ENCODE measurements at places on chromosomes 6 and 20.

DNA sequence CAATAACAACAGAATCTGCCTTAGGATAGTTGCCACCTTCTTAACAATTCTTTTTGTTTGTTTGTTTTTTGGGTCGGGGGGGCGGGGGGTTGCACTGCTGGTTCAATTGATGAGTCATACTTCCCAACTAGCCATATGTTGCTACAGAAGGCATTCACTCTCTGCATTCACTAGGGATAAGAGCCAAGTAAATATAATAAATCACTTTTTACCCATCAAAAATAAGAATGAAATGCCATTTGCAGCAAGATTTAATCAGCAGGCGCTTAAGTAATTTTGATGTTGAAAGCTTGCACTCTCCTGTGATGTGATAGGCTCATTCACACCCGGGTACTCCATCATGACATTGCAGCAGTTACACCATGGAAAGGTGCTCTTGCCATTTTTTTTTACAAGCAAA, 209.8 kb downstream of the HIVEP2 start:
- no peak for DNase-seq
- H3K4me3 ChIP-seq, result no peak overlapping the region
- H3K27me3 ChIP-seq, result no peaks in the 10 kb centered on the region
- H3K4me1 ChIP-seq, result no peaks in the 10 kb centered on the region
- H3K36me3 ChIP-seq, result no peaks in the 10 kb centered on the region

- no peaks in the 10 kb centered on the region for H3K27me3 ChIP-seq
- H3K27ac ChIP-seq, result no peak overlapping the region
- peaks cover 8% of the 10 kb centered on the region for H3K4me1 ChIP-seq
These were observed 21.9 kb downstream of the SLC13A3 start for GRCh38 chr20:46629341-46629740.

DNA sequence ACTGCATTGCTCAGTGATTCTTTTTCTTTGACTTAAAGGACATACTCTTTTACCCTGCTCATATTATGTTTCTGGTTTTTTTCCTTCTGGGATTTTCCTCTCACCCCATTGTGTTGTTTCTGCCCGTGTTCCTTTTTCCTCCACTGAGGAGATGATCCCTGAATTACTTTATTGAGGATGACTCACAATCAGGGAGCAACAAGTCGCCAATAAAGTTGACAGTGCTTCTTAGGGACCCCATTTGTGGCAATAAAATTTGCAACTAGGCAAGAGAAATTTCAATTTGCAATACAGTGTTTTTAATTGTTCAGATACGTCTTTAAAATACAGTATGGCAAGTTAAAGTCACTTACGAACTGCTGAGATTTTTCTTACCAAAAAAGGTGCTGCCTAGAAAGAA, 217.9 kb downstream of the SOX4 start:
- no peak overlapping the region for H3K27ac ChIP-seq
- no peak for DNase-seq
- peaks cover 27% of the 10 kb centered on the region for H3K27me3 ChIP-seq
- no peak overlapping the region for H3K4me3 ChIP-seq

GRCh38 chr6:27890445-27891319, 21.5 kb downstream of the OR2B2 start:
- H3K36me3 ChIP-seq, result peaks cover 16% of the 10 kb centered on the region
- peak overlapping the region; percentile 79 for H3K4me3 ChIP-seq
- no peaks in the 10 kb centered on the region for H3K27me3 ChIP-seq
- H3K27ac ChIP-seq, result peak overlapping the region; percentile 85

DNA sequence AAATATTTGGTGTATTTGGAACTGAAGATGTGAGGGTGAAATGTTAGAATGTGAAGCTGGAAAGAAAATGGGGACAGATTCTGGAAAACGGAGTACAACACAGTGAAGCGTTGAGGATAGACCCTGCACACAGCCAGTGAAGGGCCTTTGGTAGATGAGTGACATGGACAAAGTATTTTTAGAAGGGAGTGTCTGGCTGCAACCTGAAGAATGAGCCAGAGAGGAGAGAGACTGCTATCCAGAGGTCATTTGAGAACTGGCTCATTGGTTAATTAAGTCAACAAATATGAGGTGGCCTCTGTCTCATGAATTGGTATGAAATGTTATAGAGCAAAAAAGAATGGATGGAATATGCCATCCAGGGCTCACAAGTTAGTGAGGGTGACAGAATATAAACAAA, 310.5 kb downstream of the PACRG start:
- no peaks in the 10 kb centered on the region for H3K36me3 ChIP-seq
- no peak overlapping the region for H3K4me3 ChIP-seq
- H3K4me1 ChIP-seq, result no peaks in the 10 kb centered on the region

DNA sequence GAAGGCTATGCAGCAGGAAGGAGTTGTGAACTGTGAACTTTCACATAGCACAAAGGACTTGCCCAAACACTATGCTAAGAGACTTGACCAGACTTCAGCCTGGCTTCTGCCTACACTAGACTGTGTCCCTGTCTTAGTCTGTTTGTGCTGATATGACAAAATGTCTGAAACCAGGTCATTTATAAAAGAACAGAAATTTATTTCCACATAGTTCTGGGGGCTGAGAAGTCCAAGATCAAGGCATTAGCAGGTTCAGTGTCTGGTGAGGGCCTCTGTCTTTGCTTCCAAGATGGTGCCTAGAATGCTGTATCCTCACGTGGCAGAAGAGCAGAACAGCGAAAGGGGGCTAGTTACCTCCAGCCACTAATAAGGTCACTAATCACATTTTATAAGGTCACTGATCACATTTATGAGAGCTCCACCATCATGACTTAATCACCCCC, 16.0 kb upstream of the MCM3 start:
- H3K27ac ChIP-seq, result peak overlapping the region; percentile 46
- H3K4me3 ChIP-seq, result no peak overlapping the region
- no peak for DNase-seq
- peaks cover 41% of the 10 kb centered on the region for H3K4me1 ChIP-seq
- no peaks in the 10 kb centered on the region for H3K36me3 ChIP-seq

GRCh38 chr6:121652726-121653623, 217.5 kb downstream of the GJA1 start:
- DNase-seq, result no peak
- H3K4me1 ChIP-seq, result no peaks in the 10 kb centered on the region
- H3K27me3 ChIP-seq, result no peaks in the 10 kb centered on the region
- no peaks in the 10 kb centered on the region for H3K36me3 ChIP-seq

- peaks cover 4% of the 10 kb centered on the region for H3K4me1 ChIP-seq
- no peak overlapping the region for H3K4me3 ChIP-seq
- DNase-seq, result no peak
These were observed 6.0 kb downstream of the SALL4 start for GRCh38 chr20:51796340-51796739.

DNA sequence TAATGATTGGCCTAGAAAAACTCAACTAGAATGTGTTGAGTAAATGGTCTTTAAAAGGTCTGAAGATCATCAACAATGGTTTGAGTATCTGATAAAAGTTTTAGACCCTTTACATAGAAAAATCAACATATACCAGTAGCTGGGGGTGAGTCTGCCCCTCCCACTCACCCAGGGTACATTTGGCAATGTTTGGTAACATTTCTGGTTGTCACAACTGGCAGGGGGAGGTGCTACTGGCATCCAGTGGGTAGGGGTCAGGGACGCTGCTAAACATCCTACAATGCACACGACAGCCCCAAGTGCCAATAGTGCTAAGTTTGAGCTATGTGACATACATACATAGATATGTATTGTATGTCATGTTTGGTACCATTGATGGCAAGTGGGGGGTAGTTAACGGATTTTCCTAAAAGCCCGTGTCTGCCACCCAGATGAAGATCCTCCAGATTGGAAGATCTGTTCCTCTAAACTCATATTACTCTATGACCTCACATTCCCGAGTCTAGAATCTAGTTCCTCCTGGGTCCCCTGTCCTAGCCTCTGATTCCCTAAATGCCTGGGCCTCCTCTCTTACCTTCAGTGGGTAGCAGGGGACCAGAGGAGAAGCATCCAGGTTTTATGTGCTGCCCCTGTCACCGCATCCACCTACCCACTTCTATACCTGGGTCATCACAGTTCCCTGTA, 2.5 kb upstream of the MMP9 start:
- no peak for DNase-seq
- H3K27ac ChIP-seq, result no peak overlapping the region

GRCh38 chr6:143940011-143940597, 68.0 kb downstream of the PLAGL1 start:
- H3K4me1 ChIP-seq, result peaks cover 3% of the 10 kb centered on the region
- H3K4me3 ChIP-seq, result no peak overlapping the region
- peak; percentile 81 for DNase-seq
- H3K27ac ChIP-seq, result no peak overlapping the region

- peak within 1 kb of the TSS; percentile 79 for H3K27ac ChIP-seq
- peaks cover 18% of the 10 kb centered on the region for H3K4me1 ChIP-seq
- no peaks in the 10 kb centered on the region for H3K27me3 ChIP-seq
- H3K36me3 ChIP-seq, result peaks cover 8% of the 10 kb centered on the region
- peak; percentile 84 for DNase-seq
- H3K4me3 ChIP-seq, result peak within 1 kb of the TSS; percentile 67
These were observed at the start of gene ZFP64 for GRCh38 chr20:52191132-52191915. ZFP64 (minus strand) TSS chr20:52191779; CDS start chr20:52191636, 143 bp downstream.
